Karpas-422 (cell line): ENCODE measurements at places on chromosomes 12 and 14. TPM values are rescaled to one million over a fixed set of nuclear protein-coding genes. Genes with fewer than 3 reads are reported as not detected.

DNA sequence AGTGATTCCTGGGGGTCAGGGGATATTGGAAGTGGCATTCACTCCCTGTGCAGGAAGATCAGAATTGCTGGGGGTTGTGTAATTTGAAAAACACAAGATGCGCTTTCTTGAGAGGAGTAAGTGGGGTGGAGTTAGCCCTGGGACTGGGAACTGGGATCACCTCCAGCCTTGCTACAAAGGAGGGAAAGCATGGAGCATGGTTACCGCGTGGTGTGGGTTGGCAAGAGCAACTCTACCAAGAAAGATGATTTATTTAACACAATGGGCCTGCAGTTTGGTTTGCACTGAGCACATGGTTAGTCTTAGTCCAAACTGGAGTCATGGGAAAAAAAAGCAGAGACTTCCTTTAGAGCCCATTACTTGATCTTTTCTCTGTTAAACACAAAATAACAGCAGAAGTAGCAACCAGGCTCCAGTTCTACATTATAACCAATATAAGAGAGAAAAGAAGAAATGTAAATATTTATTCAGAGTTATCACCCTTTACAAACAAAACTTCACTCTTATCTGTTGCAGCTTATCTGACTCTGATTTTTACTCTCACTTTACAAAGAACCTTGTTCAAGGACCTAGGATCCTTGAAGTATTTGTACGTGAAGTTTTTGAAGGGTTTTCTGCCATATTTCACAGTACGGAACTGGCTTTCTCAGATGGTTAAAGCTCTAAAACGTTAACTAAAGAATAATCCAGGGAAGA, 2.1 kb upstream of the NIN start:
- DNase-seq, result no peak

DNA sequence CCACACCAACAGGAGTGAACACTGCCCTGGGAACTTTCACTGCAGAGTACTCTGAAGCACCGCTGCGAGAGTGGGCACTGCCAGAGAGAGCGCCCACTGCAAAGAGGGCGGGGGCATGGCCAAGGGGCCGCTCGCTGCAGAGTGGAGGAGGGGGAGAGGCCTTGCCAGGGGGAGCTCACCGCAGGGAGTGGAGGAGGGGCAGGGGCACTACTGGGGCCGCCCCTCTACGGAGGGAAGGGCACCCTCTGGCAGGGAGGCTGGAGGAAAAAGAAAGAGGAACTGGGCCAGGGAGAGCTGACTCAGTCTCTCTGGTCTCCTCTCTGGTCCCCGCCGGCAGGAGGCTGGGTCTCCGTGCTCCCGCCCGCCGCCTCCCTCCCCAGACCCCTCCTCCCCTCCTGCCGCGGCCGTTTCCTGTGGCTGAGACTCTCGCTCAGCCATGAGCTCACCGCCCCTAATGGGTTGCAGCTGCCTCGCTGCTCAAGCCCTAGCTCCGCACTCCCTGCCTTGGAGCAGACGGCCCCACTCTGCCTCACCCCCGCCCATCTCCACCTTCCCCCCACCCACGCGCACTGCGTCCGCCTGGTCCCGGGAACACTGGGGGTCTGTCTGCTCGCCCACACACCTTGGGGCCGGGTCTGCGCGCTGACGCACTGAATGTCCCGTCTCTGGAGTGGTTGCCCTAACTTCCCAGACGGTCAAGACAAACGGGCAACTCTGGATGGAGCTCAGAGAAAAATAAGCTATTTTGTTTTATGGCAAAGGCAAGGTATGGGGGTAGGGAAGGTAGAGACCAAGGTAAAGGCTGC, 1.3 kb downstream of the ARHGEF40 start:
- DNase-seq, result peak; percentile 92

DNA sequence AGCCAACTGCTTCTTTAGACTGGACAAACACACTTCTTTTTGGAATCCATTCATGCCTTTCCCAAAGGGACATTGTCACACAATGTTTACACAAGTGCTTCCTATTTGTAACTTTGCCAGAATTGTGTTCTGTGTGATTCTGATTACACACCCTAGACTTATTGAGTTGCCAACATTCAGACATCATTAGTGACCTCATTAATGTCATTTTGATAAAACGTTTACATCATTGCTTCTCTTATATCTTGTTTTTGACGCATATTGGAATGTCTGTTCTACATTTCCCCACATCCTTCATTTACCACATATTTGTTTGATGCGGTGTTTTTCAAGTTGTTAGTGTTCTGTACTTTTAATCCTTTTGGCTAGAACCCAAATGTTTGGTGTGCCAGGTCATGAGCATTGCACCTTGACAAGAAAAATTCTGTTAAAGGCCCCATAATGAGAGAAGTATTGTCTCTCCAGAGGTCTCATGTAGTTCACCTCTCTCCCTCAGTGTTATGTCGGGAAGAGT, 305.5 kb downstream of the AEBP2 start:
- DNase-seq, result no peak

BCL11B gene
- total RNA-seq, result not detected in 2 replicates

DNA sequence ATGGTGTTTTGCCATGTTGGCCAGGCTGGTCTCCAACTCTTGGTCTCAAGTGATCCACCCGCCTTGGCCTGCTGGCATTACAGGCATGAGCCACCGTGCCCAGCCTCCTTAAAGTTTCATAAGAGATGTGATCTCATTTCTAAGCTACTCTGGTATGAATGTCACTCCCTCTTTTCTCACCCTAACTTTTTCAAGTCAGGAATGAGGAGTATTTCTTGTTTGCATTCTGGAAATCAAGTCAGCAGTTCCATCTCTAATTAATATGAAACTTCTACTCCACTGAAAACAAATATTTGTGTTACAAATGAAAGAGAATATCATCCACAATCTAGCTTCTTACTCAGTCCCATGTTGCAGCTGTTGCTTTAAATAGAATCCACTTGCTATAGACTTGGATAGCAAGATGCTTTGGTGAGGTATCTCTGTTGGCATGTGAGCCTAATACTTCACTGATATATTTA, 61.3 kb downstream of the ARF6 start:
- DNase-seq, result no peak

DNA sequence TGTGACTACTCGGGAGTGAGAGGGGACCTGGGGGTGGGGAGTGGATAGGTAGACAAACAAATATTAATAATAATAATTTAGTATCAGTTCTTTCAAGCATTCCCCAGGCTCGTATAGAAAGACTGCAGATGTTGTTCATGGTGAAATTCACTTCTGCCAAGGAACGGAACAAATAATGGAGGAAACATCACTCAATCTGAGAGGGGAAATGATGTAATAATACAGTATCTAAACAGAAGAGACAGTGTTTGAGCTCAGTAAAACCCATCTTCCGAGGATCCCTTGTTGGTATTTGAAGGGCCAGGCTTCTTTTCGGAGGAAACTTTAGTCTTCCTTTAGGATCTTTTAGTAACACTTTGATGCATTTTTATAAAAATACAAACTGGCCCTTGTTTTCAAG, 114.2 kb downstream of the KCNK10 start:
- DNase-seq, result no peak

GRCh38 chr14:50762001-50762930, 68.7 kb downstream of the NIN start:
- DNase-seq, result no peak

DNA sequence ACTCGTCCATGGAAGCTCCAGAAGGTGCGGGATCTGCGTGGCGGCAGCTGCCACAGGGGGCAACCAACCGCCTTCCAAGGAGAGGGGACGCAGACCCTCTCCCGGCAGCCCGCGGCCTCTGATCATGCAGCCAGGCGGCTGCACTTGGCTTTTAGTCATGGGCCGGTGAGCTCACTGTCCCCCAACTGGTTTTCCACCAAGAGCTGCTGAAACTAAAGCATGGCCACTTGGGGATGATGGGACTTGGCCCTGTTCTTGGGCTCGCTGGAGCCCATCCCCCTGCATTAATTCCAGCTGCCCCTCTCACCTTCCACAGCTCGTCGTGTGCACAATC, 39.1 kb downstream of the CCDC85C start:
- DNase-seq, result no peak

BTBD6 gene
- 58.9 and 130 TPM in 2 replicates for total RNA-seq

SLC7A7 gene
- total RNA-seq, result 1.9 and 3.5 TPM in 2 replicates

HRK gene
- 0.94 and 1.2 TPM in 2 replicates for total RNA-seq

GRCh38 chr12:12025799-12026386, 44.8 kb upstream of the BCL2L14 start:
- DNase-seq, result no peak

- no peak for DNase-seq
These were observed 30.3 kb downstream of the C14orf132 start for GRCh38 chr14:96069421-96069820.

GRCh38 chr14:96735526-96735925, 61.7 kb upstream of the VRK1 start:
- no peak for DNase-seq

DNA sequence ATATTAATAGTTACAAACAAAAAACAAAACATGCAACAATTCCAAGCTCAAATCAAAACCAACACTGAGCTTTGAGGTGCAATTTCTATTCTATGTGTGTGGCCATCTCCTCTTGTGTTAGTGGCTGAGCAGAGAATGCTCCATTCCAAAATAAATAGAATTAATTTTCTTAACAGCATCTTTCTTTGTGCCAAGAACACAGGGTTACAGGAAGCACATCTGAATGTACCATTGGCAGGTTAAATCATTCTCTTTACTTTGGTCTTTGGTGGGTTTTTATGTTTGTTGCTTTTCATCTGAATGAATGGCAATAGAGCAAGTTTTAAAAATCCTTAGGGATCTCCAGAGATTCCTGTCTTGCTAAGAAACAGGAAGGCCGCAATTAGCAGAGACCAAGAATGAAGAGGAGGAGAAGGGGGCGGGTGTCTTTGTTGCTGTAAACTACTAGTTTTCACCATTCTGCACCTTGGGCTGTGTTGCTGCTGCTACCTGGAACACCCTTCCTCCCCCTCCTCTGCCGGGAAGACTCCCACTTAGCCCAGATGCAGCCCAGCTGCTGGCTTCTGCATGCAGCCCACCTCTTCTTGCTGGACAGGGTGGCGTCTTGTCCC, 165.0 kb downstream of the RGS6 start:
- DNase-seq, result no peak

DNA sequence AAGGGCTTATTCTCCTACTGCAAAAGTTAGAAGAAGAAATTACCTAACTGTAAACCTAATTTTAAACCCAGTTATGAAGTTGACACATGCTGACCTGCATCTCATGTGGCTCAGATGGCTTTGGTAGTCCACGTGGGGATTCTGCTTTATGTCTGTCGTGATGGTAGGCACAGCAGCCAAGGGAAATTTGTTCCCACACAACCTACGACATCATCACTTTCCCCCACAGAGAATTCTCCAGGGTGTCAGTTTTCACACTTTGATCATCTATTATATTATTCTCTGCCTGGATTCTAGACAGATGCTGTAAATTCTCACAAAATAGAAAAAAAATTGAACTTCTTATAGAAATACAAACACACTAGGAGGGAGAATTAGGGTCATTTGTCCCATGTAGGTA, 70.6 kb downstream of the PTHLH start:
- DNase-seq, result no peak

DNA sequence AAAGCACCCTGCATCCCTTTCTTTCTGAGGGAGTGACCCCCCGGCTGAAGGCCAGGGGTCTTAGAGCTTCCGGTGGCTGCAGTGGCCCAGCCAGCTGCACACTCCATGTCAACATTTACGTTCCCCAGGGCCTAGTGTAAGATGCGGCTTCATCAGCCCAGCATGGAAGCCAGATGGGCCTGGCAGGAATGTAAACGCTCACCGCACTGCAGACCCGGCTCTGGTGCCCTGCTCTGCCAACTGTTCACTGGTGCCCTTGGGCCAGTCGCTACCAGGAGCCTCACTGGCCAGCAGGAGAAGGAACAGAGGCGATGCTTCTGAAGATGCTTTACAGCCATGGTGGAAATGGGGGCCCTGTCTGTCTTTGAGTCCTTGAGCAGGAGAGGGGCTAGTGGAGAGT, 8.6 kb upstream of the TMEM119 start:
- no peak for DNase-seq

- DNase-seq, result no peak
These were observed 287.7 kb upstream of the RTL1 start for GRCh38 chr14:101191101-101191720.

- no peak for DNase-seq
These were observed 54.6 kb downstream of the ETV6 start for GRCh38 chr12:11704089-11704488.

DNA sequence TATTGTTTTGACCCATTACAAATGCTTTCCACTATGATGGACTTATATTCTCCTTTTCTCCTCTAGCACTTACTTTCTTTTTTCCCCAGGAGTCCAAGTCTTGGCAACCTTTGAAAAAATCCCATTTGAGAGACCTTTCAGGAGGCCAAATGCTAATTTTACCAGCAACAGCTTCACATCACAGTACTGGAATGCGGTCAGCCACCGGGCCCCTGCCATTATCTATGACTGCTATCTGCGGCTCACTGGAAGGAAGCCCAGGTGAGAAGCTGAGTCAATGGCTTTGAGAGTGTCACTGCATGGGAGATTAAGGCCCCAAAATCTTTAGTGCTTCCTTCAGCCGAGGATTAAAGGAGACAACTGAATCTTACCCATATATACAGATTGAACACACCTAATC, 64.2 kb downstream of the ERGIC2 start:
- DNase-seq, result no peak

TSPAN31 gene
- 33.3 and 42.7 TPM in 2 replicates for total RNA-seq

DNA sequence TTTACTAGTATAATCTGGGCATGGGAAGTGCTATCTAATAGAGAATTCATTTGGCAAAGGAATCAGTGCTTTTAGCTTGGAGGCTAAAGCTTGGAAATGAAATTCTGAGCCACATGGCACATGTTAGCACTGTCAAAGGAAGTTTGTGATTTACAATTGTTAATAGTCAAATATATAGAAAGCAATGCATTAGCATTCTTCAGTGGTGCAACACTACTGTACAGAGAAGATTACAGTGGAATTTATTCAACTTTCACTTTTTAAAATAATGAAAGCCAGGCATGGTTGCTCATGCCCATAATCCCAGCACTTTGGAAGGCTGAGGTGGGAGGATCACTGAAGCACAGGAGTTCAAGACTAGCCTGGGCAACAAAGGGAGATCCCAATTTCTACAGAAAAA, 45.9 kb downstream of the PAX9 start:
- no peak for DNase-seq

GRCh38 chr14:56358275-56358674, 221.3 kb upstream of the TMEM260 start:
- DNase-seq, result no peak

DNA sequence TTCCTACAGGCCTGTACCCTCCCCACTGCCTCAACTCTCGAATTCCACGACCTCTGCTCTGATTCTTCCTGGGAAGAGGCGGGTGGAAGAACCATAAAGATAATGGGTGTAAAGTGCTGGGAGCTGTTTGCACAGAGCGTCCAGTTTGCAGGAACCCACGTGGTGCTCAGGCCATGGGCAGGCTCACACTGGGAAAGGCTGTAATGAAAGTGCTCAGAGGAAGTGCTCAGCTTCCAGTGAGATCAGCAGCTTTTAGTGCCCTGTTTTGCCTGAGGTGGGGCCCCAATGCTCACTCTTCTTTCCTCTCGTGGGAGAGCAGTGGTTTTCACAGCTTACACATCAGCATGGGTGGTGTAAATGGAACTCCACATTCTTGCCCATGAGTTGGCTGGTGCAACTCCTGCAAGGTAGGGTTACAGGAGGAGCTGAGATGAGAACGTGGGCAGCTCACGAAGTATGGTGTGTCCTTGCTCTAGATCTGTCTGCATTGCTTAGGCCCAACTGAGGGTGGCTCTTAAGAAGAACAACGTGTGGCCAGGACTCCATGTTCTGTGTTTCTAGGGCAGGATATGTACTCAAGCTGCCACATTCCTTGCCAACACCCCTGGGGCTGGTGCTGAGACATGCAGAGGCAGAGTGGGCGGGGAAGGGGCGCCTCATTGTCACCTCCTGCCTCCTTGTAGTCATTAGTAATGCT, 2.9 kb downstream of the TMEM63C start:
- peak; percentile 79 for DNase-seq
